CD4-positive, alpha-beta T cell treated with Interleukin-12 subunit alpha and Interleukin-12 subunit beta, for 1 hour (primary cell): ENCODE measurements at places on chromosomes 2 and 18.

DNA sequence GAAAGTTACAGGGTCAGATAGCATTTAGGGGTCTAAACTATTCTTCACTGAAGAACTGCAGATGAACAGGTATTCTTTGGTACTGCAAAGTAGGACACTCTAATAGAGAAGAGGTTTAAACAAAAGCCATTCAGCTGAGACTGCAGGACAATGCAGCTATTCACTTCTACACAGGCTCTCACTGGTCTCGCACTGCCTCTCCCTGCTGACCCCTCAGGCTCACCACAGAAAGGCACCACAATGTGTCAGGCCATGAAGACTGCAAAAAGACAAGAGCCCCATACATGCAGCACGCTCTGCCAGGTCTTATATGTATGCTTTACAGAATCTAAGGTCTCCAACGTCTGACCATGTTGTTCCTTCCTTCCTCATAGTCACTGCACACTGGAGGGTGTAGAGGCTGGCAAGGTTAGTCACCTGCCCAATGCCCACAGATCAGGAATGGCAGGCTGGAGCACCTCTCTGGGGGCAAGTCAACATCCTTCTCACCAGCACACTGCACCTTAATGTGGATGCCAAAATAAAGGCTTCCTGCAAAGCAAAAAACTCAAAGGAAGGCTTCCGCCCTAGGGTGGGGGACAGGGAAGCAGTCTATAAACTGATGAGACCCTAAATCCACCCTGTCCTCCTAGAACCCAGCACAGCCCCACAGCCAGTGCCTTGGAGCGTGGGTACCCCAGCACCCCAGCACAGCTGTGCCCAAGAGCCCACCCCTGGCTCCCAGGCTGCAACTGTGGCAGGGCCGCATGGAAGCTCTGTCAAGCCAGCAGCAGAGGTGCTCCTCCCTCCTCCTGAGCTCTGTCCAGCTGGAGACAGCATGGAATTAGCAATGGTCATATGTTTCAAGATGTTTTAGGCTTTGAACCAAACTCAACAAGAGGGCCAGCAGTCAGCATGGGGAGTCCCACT lies 10.7 kb upstream of the RNU4ATAC start:
- no peak for DNase-seq

GRCh38 chr18:13393338-13393737 lies 174.8 kb downstream of the LDLRAD4 start:
- no peak for DNase-seq

DNA sequence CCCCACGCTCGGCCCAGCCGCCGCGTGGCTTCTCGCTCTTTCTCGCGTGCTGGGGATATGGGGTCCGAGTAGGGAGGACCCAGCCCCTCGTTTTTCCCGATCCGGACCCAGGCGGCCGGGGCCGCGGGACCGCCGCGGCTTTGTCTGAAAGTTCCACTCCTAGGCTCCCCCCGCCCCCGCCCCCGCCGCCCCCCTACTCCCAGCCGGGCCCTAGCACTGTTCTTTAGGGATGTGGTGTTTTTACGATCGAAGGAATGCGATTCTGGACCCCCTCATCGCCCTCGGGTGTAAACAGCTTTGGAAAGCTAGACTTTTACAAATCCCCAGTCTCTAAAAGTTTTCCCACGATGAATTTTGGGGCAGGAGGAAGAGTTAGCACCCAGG lies 819 bp downstream of the TGIF1 start:
- DNase-seq, result no peak

GRCh38 chr18:40066368-40066767 lies 1888.7 kb upstream of the PIK3C3 start:
- DNase-seq, result no peak

DNA sequence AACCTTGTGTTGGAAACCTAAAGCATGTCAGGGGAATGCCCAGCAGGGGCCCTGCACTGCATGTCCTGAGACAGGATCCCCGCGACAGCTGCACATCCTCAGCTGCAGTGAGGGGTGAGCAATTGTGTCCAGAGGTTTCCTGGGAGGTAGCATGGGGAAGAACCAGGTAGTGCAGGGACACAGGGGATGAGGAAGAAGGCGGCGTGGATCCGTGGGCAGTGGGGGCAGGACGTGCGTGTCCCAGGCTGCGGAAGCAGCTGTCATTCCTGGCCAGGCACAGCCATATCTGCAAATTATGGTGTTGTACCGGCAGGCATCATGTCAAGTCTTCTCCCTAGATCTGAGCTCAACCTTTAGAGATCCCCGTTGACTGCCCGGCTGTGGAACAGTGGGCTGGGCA lies 238.2 kb upstream of the MYT1L start:
- no peak for DNase-seq
